ENCODE measurements at places on chromosomes 13 and 19.

- DNase-seq: no peak
Measured at GRCh38 chr13:112356190-112356589, 20.0 kb upstream of the SPACA7 start.

DNA sequence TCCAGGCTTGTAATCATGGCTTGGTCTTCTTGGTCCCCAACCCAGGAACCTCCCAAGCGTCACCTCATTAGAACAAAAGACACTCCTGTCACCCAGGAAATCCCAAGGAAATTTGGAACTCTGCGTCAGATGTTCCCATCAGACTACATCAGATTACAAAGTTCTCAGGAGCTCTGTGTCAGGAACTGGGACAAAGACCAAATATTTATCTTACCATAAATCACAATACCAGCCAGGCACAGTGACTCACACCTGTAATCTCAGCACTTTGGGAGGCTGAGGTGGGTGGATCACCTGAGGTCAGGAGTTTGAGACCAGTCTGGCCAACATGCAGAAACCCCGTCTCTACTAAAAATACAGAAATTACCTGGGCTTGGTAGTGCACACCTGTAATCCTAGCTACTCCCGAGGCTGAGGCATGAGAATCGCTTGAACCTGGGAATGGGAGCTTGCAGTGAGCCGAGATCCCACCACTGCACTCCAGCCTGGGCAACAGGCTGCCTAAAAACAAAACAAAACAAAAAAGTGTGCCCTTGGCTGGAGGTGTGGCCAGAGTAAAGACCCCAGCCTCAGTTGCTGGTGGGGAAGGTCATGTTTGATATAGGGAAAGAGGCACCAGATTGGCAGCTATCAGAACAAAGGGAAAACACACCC, 16.7 kb upstream of the CCDC124 start:
- DNase-seq: no peak

DNA sequence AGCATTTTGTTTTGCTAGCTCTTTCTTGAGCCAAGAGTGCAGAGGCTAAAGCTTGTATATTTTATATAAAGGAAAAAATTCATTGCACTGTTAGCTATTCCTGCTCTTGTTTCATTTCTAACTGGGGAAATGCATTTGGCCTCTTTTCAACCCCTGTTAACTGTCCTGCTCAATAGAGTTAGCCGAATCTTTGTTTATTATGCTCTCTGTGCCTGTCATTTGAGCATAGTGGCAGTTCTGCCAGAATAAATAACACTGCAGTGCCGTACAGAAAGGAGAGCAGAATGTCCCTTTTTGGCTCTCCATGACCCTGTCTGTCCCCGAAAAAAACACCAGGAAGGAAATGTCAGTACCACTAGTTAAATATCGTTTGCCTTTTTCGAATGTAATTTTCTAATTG, 350.8 kb downstream of the MYO16 start:
- no peak for DNase-seq

- DNase-seq: no peak
Measured at GRCh38 chr13:31965361-31966066, 66.1 kb upstream of the FRY start.

DNA sequence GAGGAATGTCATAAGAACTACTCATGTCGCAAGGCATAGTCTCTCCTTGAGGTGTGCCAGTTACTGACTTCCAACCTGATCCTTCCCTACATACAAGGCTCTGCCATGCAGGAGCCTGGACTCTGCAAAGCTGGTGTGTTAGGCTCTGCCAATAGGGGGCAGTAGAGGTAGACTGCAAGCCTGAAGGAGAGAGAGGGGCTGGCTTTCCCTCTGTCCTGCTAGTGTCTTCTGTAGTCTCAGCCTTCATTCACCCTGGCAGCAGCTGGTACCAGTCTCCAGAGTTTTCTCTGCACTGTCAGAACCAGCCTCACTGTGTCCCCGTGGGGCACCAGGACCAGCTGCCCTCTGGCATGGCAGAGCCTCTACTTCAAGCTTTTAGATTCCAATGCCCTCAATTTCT, 14.5 kb downstream of the SHISA2 start:
- no peak for DNase-seq

DNA sequence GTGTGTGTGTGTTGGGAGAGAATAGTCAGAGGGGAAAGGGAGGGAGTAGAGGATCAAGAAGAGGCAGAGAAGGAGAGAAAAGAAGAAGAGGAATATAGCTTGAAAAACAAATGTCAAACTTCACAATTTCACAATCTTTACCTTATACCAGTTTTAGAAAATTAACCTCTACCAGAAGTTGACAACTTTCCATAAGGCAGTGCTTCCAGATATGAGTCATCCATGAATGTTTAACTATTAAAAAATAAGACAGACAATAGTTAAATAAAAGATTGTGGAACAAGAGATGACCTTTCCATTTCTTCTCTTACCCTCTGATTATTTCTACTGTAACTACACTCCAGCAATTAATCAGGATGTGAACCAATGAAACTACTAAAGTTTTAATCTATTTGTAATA, 229.4 kb downstream of the ITGBL1 start:
- DNase-seq: no peak

DNA sequence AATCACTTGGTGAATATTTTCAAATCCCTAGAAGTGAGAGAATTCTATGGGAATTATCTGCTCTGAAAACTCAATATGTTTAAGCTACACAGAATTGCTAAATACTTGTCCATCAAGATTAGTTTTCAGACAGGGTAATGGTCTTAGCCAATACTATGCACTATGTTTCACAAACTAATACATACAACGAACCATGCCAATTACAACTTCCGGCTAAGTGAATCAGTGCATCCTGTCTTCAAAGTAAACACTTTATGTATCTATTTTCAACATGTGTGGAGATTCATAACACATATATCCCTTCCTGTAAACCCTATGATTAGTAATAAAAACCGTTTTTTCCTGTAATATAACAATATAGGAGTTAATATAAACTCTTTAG, 181.5 kb downstream of the POSTN start:
- DNase-seq: no peak

DNA sequence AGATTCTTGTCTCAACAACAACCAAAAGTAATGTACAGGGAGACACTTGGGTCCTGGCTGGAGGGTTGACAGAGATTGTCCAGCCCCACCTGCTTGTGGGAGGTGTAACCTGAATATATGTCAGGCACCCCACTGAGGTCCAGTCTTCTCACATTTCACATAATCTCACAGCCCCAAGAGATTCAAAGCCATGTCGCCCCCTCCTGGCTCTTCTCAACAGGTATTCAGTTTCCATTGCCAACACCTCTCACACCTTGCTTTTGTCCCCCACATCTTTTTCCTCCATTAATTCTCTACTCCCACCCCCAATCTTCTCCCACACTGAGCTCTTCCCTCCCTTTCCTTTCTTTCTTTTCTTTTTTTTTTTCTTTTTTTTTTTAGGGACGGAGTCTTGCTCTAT, 11.2 kb downstream of the UNC13A start:
- no peak for DNase-seq

GRCh38 chr19:35311901-35312665, 16.9 kb upstream of the CD22 start:
- no peak for DNase-seq

GRCh38 chr13:32164622-32165268, 133.2 kb downstream of the FRY start:
- DNase-seq: peak; percentile 33

- DNase-seq: no peak
Measured at GRCh38 chr19:46201454-46202310, 27.9 kb upstream of the IGFL1 start.

DNA sequence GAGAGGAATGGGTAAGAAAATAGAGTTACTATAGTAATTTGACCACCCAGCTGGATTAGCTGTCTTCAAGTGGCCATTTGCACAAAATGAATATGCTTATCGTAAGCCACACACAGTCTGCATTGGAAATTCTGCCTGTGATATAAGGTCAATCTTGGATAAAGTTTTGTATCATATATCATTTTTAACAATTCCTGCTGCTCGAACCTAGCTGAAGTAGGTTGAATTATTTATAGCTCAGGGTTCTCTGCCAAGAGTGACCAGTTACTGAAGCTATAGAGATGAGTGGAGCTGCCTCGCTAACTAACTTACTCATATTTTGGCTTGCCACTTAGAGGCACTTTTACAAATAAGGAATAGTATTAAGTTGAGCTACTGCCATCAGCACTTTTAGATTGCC, 220.9 kb downstream of the RGCC start:
- DNase-seq: no peak

All from NCI-H187 (cell line).